Spleen (tissue), 13 donors: ENCODE measurements at places on chromosomes 2 and 18.
A peak's percentile ranks its signal among the peaks of the same experiment; 100 is the strongest.

GRCh38 chr2:86238354-86238753 lies 39.1 kb downstream of the MRPL35 start:
- DNase-seq, result peak; percentile 82

GRCh38 chr2:48699348-48699930 lies 56.1 kb downstream of the LHCGR start:
- DNase-seq, result no peak

- DNase-seq, result no peak
These were observed 244.6 kb upstream of the ACVR2A start for GRCh38 chr2:147600223-147600622.

- DNase-seq, result no peak
These were observed 125.4 kb upstream of the MYCN start for GRCh38 chr2:15814946-15815345.

DNA sequence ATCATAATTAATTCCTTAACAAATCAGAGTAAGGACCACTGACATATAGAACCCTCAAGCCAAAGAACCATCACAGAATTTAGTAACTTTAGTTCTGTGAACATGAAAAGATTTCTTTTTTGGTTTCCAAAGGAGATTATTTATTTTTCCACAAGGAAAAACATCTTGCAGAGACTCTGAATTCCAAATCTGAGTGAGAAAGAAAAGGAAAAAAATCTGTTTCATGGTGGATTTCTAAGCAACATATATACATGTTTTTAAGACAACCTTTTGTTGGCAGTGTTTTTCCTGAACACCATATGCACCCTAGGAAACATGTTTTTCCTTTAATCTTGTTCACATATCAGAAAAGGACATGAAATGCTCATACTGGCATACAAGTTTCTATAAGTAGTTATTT lies 149.8 kb downstream of the AGPS start:
- no peak for DNase-seq
